ENCODE measurements at places on chromosomes 6 and 20.

DNA sequence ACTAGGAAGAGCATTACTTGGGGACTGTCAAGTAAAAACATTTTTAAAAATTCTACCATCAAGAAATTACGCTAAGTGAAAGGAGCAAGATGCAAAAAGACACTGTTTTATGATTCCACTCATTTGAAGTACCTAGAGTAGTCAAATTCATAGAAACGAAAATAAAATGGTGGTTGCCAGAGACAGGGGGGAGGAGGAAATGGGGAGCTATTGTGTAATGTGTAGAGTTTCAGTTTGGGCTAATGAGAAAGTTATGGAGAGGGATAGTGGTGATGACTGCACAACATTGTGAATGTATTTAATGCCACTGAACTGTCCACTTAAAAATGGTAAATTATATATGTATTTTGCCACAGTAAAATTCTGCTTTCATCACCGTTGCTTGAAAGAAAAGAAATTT is 83.8 kb downstream of the UST start:
- no peak for DNase-seq

DNA sequence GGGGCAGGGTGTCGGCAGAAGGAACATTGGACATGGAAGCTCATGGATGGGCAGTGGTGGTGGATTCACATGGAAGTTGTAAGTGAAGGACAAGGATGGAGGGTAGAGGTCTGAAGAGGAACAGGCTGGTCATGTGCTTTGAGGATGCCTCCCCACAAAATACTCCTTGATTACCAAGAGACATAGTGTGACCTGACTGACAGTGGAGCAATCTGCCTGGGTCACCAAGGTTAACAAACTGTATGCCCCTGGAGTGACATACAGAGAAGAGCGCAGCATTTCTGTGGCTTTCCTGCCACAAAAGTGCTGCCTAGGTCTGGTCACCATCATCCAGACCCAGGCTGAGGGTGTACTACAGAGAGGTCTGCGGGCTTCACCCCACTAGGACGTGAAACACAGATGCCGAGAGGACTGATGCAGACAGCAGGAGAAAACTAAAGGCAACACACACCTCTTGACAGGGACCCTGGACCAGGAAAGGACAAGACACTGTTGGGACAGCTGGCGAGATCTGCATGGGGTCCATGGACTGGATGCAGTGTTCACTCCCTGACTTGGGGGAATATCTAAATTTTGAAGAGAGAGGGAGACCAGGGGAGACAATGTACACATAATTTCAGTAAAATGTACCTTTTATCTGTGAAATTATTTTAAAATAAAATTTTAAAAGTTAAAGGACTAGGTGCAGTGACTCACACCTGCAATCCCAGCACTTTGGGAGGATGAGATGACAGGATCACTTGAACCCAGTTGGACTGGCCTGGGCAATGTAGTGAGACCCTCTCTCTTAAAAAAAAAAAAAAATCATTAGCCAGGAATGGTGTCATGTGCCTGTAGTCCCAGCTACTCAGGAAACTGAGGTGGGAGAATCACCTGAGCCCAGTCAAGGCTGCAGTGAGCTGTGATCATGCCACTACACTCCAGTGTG is 64.9 kb downstream of the CSE1L start:
- DNase-seq = no peak

DNA sequence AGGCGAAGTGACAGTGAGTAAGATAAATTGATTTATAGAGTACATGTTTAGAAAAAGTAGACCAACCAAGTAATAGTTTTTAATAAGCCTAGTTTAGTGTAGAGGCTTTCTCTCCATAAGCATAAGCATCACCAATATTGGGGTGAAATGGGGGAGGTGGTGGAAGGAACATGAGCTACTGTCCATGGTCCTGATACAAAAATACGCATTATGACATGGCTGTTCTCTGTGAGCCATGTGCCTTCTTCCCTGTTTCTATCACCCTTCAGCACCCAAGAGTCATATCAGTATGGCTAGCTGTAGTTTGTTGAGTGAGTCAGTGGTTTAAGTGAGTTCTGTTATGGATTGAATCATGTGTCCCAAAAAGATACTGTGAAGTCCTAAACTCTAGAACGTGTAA is 150.8 kb downstream of the EDN1 start:
- DNase-seq = no peak

DNA sequence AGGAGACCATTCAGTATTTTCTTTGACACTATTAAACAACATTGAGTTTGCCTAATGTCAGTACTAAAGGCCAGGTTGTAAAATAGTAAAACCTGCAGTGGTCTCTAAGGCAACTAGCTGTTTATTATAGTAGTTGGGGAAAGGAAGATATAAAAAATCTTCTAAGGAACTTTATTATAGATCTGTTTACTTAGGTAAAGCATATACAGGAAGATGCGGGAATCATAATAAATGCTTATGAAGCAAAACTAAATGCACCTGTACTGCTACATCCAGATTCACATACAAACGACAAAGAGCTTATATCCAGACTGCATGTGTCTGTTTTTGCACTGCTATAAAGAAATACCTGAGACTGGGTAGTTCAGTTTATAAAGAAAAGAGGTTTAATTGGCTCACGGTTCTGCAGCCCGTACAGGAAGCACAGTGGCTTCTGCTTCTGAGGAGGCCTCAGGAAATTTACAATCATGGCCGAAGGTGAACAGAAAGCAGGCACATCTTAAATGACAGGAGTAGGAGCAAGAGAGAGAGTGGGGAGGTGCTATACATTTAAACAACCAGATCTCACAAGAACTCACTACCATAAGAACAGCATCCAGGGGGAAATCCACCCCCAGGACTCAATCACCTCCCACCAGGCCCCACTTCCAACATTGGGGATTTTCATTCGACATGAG is 8.7 kb upstream of the TRIM39 start:
- DNase-seq = no peak

- DNase-seq = no peak
Measured at GRCh38 chr6:61586934-61587537, 699.0 kb downstream of the KHDRBS2 start.

All from activated CD8-positive, alpha-beta memory T cell treated with anti-CD3 and anti-CD28 coated beads for 4 hours (primary cell).